T1000 (cell line): ENCODE measurements at places on chromosomes 1 and 21.

GRCh38 chr1:214762902-214763301, 159.9 kb downstream of the CENPF start:
- no peak for DNase-seq

GRCh38 chr1:1778663-1779319, 521 bp upstream of the NADK start:
- no peak for DNase-seq

DNA sequence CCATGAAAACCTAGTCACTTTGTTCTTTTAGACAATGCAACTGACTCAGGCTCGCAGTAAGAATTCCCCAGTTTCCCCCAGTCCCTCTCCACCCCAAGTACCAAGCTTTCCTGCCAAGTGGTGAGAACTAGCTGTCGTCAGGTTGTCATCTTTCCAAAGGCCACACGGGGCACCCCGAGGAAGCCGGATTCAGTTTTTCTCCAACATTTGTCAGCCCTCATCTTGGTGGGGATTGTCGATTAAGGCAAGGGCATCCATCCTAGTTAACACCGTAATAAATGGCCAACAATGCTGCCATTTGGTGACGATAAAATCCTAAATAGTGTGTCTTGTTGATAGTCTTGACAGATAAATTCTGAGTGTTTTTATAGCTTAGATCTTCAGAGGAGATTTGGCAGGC, 55.9 kb upstream of the PROX1 start:
- DNase-seq, result no peak

DNA sequence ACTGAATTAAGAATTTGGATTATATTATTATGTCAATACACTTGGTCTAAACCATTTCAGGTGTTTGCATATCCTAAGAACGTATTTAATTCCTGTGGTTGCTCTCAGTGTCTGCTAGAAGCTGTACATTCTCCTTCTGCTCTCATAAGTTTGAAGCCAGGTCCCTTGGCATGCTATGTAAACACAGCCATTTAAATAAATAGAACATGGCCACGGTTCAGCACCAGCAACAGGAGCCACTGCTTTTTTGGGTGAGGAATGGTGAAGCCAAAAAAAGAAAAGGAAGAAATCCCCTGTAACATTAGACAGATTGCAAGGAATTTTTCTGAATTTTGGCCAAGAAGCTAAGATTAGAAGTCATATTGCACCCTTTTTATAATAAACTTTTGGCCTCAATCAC, 19.1 kb downstream of the CCN1 start:
- DNase-seq, result no peak

GRCh38 chr1:170663404-170664092, 383 bp upstream of the PRRX1 start:
- DNase-seq, result no peak

DNA sequence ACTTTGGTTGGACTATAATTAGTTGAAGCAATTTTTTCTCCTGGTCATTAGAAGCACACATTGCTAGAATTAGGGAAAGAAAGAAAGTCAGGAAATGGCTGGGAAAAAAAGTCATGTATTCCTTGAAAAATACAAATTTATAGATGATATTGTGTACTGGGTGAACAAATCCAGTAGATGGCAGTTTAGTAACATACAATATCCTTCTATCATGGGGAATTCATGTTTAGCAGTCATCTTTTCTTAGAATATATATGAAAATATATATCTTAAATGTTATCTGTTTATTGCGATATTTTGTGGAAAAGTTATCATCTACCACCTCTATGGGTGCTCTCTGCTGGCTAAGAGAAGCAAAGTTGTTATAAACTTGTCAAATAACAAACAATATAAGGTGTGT, 13.1 kb upstream of the ZRANB2 start:
- no peak for DNase-seq

GRCh38 chr21:26756491-26757159, 88.6 kb downstream of the ADAMTS1 start:
- no peak for DNase-seq

DNA sequence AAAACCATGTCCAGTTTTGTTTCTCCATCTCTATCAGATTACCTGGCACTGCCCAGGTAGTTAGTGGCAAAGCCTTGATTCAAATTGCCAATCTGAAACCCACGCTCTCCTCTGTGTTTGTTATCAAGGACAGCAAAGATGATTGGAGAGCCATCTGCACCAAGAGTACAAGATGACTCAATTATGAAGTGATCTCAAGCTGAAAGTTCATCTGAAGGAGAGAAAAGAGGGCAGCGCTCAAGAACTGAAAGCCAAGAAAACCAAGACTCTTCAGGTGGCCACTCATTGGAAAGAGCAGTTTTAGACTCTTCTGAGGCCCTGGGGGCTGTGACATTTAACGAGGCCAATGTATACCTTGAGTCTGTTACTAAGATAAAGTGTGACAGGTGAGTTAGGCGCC, 13.8 kb downstream of the RXRG start:
- DNase-seq, result no peak

DNA sequence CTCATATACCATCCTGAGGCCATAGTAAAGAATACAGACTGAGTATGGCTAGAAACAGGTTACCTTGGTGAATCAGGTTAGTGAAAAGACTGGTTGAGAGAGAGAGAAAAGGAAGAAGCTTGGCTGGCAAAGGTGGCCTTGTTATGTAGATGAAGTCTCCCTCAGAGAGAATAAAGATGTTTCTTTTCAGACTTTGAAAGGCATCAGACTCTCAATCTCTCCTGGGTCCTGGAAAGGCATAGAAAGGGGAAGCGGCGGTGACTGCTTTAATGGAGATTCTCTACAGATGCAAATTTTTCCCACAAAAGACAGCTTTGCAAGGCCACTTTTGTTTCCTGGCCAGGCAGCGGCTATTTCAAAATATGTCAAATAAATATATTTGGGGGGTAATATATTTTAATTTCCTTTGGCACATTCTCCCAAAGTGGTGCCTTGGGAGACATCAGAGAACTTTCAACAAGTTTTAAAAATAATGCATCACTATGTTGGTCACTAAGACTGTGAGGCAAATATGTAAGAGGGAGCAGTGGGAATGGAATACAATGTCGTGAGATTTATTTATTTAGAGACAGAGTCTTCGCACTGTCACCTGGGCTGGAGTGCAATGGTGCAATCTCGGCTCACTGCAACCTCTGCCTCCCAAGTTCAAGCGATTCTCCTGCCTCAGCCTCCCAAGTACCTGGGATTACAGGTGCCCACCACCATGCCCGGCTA, 46.1 kb downstream of the NPHS2 start:
- DNase-seq, result no peak

GRCh38 chr1:228259368-228259894, 51.6 kb downstream of the OBSCN start:
- DNase-seq, result no peak

GRCh38 chr21:45640888-45641479, 2.5 kb upstream of the PCBP3 start:
- no peak for DNase-seq

GRCh38 chr1:12669529-12670068, 25.7 kb downstream of the AADACL4 start:
- DNase-seq, result no peak

GRCh38 chr1:21963477-21964217, 13.2 kb upstream of the CELA3B start:
- DNase-seq, result peak; percentile 73

GRCh38 chr1:157969697-157970485, 23.6 kb upstream of the KIRREL1 start:
- DNase-seq, result peak; percentile 10

DNA sequence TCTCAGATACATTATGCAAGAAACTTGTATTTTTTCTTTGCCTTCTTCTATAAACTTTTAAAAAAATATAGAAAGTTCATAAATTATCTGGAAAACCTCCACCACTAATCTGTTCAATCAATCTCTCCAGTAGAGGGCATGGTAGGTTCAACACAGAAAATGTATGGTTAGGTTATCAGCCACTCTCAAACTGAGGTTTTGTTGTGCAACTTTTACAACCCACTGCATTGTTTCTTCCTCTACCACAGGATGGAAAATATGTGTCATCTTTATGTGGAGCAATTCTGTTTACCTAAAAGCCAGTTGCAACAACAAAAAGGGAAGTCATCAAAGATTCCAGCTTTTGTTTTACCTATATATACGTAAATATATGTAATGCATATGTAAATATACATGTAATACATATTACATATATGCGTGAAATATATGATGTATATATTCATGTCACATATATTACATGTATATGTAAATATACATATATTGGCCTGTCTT, 3.0 kb upstream of the RGS2 start:
- DNase-seq, result peak; percentile 21

DNA sequence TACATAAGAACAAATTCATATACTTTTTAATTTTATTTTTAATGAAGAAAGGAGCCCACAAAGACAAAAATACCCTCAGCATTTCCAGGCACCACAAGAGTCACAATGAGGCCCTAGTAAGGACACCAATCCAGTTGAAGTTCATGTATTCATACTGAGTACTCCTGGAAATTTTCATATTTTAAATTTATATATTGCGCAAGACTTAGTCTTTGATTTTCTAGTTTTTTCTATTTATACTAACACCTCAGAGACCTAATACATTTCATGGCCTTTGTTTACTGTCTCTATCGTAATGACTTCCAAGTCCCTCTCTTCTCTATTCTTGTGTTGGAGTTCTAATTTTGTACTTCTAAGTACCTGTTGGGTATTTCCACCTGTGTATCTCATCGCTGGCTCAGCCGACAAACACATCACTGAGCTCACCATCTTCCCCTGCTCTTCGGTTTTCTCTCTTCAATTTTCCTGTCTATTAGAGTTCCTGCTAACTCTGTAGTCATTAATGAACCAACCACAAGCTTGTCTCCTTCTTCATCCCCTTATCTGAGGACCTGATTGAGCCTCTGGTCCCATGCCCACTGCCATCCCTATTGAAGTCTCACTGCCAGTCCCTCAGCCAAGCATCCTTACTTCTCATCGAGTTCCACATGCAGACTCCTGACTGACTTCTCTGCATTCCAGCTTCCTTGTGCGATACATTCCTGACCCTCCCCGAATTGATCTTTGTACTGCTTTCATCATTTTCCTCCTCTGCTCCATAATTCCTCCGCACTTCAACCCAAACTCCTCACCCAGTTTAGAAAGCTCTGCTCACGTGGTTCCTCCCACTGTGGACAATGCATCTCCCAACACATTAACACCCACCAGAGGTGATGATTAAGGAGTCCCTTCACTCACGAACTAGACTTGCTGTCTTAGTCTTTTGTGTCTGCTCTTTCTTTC, 17.3 kb upstream of the IRF2BP2 start:
- DNase-seq, result no peak

DNA sequence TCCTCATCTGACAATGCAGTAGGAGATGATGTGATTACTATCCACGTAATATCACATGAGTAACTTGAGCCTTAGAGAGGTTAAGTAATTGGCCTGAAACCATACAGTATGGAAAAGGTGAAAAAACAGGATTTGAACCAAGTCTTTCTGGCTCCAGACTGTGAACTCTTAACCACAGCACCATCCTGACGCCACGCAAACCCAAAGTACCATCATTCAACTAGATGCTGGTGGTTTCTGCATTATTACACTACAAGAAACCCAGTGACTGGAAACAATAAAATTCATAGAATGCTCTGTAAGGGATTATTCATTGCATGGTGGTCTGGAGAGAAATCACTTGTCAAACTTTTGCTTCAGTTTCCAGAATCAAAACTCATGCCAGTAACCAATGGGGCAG, 90.7 kb downstream of the MAB21L3 start:
- no peak for DNase-seq

GRCh38 chr1:109252893-109253802, 3.8 kb downstream of the CELSR2 start:
- DNase-seq, result no peak

DNA sequence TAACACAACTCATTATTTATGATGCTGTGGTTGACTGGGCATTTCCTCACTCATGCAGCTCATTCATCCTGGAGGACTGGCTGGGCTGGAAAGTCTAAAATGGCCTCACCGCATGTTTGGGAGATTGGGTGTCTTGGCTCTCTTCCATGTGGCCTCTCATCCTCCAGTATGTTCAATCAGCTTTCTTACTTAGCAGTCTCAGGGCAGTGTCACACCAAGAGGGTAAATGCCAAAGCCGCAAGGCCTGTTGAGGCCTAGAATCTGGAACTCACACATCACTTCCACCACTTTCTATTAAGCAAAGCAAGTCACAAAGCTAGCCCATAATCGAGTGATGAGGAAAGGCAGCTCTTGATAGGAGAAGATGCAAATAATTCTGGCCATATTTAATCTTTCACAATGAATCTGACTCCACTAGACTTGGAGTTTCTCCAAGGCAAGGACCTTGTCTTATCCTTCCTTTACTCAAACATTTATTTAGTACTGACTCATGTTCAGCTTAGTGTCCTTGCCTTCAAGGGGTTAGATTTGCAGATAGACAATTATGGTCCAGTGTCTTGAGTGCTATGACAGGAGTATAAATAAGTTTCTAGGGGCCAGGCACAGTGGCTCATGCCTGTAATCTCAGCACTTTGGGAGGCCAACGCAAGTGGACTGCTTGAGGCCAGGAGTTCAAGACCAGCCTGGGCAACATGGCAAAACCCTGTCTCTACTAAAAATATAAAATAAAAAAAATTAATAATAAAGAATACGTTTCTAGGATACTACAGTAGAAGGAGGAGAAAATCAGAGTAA, 45.1 kb downstream of the TMEM53 start:
- no peak for DNase-seq

DNA sequence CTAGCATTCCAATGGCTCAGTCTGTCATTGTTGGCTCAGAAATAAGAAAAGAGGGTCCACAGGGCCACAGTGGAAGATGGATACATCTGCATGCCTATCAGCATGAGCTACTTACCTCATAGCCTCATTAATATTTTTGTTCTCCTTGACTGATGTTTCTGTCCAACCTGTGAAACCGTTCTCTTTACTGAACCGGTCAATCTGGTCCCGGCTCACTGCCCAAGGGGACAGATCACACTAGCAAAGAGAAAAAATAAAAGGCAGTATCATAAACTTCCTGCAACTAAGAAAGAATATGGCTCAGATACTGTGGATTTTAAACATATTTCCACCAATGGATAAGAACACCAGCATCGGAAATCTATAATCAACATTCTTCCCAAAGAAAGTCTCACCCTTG, 4.7 kb downstream of the RAB29 start:
- DNase-seq, result no peak
